ENCODE measurements at places on chromosomes 2 and 18.

DNA sequence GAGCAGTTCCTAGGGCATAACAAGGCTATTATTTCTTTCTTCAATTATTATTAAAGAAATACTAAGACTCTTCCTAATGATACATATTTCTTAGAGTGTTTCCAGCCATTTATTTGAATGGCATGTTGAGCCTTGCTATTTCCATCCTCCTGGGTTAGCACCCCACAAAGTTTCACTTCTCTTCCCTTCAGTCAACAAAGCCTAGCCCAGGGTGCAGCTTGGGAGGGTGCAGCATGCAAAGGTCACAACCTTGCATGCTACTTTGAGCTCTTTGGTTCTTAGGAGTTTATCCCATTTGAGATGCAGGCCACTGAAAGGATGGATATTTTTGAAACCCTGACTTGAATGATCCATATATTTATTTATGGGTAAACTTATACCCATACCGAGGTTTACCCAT lies 454.4 kb upstream of the MEIS1 start:
- no peak for DNase-seq

DNA sequence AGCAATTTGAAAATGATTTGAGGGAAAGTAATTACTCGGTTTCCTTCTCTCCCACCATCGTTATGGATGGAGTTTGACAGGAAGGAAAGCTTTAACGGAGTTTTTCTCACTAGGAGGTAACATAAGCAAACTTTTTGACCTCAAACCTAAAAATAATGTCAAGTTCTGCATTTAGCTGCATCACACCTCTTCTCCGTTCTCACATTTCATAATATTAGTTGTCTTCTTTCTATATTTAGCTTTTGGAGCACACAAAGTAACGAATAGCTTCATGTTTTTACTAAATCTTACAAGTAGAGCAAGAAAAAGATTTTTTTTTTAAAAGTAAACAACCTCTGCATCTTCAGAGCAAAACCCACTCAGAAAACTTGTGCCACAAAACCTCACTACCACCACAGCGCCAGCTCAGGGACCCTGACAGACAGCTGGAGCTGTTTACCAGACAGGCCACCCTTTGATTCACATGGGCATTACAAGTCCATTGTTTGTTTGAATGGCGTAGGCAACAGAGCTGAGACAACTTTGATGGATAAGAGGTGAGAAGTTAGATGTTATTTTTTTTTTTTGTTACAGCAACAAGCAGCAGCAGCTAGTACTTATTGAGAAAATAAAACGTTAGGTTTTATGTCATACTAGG lies 21.9 kb upstream of the ICOS start:
- no peak for DNase-seq

GRCh38 chr2:71340176-71340575 lies 8.6 kb downstream of the ZNF638 start:
- no peak for DNase-seq

DNA sequence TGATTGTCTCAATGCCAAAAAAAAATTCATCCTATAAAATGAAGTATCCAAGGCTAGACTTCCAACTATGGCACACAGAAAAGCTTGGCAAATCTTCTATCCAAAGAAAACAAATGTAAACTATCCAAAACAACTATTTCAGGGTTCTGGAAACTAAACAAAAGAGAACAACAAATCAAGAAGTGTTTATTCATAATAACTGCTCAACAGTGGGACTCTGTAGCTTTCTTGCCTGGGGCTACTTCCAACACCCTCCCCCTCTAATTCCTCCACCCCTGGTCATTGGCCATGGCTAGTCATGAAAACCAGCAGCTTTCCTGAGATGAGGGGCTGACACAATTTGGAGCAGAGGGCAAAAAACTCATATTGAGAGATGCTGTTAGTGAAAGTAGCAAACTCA lies 107.0 kb downstream of the EXOC6B start:
- no peak for DNase-seq

- DNase-seq = peak; percentile 48
These were observed 201.3 kb downstream of the EIPR1 start for GRCh38 chr2:3176071-3176868.

GRCh38 chr2:236816197-236817170 lies 246.9 kb downstream of the ACKR3 start:
- no peak for DNase-seq

- DNase-seq = peak; percentile 87
These were observed 318.7 kb downstream of the PDE11A start for GRCh38 chr2:177753682-177754491.

DNA sequence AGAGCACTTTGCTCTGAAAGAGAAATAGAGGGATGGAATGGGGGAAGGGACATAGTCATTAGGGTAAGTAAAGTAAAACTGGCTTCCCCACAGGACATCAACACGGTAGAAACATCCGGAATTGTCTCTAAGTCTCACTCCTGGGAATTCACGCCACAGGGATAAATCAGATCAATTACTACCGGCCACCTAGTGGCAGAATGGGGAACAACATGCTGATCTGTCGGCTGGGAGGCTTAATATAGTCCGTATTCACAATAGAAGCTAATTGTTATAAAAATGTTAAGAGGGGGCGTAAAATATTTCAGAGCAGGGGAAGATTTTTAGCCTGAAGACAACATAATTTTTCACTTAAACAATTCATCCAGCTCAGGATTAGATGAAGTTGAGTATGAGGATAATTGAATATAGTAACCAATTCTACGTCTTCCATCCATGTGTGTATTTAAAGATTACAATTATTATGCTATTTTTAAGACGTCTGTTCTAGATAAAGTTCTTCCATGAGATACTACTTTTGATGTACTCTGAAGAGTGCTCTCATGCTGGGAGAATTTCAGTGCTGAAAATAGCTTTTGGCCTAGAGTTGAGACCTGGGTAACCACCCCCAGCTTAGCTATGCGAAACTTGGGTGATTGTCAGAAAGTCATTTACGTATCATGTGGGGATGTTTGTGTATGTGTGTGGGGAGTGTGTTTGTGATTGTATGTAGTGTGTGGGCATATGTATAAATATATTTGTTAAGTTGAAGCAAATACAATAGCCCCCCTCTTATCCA lies 65.7 kb downstream of the LRRTM1 start:
- no peak for DNase-seq

DNA sequence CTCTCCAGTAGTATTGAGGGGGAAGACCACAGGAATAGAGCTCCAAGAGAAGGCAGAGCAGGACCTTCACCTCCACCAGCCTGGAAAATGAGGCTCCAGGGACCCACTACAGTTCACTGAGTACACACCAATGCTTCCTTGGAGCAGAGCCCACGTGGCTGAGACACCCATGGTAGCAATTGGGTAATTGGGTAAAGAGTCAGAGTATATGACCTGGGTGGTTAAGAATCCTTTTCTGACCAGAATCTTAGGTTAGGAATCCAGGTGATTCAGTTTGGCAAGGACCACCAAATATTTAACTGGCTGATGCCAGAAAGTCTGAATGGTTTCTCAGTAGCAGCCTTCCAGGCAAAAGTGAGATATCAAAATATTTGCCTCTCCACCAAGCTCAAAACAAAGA lies 107.7 kb downstream of the MDH1 start:
- DNase-seq = no peak

DNA sequence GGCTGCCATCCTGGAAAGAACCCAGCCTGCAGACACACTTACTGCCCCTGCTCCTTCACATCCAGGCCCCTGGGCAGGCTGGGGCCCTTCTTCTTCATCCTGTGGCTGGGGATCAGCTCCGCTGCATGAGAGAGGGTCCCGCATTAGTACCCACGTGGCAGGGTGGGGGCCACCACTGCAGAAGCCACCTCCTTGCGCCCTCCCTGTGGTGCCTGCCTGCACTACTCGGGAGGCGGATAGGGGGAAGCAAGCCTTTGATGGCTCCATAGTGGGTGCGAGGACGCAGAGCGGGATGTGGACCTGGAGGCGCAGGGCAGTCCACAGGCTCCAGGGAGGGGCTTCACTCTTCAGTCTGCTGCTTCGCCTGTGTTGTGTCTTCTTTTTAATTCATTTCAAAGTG lies 46.7 kb downstream of the GPC1 start:
- DNase-seq = no peak

- DNase-seq = no peak
These were observed 61.5 kb upstream of the CYP20A1 start for GRCh38 chr2:203177361-203177760.

DNA sequence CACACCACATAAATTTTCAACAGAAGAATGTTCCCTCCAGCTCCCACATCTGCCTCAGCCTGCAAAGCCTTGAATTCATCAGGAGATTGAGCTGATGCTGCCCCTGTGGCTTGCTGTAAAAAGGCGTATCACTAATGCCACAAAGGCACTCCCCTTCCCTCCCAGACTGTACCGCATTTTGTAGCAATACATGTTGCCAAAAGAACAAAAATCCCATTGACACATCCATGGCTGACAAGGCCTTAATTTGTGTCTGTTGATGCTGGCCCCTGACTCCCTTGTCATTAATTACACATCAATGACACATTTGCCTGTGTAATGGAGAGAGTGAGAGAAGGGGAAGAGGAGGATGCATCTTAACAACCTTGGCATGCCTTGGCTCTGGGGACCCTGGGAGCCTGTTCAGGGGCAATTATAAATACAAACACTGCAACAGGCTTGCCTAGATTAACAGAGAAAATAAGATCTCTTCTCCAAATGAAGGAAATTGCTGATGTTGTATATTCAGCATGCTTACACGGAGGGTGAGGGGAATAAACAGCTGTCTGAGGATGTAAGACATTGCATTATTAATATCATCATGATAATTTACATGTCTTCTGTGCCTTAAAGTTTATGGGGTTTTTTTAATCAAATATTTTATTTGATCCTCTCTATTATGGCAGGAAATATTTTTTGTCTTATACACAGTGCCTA lies 264.0 kb downstream of the SUCLG1 start:
- no peak for DNase-seq

- peak; percentile 25 for DNase-seq
These were observed 57.8 kb upstream of the OTOS start for GRCh38 chr2:240198226-240198625.

GRCh38 chr2:241908686-241909420 lies 39.3 kb downstream of the RTP5 start:
- DNase-seq = no peak

DNA sequence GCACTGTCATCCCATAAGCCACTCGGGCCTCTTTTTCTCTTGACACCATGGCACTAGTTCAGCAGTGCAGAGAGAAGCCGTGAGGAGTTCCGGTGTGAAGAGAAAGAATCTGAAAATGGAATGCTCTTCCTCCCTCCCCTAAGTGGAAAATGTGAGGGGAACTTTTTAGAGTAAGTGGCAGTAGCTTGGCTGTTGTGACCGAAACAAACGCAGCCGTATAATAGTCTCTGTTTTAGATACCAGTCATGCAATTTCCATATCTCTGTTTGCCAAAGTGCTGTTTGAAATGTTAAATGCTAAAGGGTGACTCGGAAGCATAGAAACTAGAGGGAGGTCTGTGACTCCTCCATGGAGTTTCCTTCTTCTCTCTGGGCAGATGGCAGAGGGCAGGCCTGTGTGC lies 122.9 kb downstream of the MTCL1 start:
- no peak for DNase-seq

DNA sequence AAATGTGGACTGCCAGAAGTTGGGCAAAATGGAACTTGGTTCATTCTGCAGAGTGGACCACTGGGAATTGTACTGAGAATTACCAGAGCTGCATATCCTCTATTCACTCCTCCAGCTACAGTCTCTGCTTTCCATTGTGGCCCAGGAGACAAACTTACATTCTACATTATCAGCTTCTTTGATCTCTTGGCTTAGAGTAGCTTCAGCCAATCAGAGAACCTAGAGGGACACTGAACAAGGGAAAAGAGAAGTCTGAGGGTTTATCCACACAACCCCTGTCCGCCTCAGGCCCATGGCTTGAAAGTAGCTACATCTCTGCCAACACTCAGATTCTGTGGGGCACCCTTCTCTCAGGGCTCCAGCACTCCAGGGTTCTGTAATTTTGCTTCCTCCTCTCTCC lies 251.1 kb downstream of the TRIB2 start:
- no peak for DNase-seq

DNA sequence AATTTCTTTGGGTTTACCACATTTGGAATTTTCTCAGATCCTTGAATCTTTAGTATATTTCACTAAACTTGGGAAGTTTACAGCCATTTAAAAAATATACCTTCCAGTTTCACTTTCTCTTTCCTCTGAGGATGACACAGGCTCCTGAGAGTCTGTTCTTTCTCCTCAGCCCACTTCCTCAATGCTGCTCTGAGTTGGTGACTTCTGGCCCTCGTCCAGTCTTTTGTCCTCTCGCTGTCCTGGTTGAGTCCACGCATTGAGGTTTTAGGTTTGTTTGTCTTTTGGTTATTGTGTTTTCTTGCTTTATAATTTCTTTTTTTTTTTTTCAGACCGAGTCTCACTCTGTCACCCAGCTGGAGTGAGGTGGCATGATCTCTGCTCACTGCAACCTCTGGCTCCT lies 40.7 kb upstream of the GALR1 start:
- DNase-seq = peak; percentile 76

DNA sequence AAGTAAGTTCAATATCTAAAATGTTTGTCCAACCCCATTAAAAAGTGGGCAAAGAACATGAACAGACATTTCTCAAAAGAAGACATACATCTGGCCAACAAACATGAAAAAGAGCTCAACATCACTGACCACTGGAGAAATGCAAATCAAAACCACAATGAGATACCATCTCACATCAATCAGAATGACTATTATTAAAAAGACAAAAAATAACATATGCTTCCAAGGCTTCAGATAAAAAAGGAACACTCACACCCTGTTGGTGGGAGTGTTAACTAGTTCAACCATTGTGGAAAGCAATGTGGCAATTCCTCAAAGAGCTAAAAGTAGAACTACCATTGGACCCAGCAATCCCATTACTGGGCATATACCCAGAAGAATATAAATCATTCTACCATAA lies 931.1 kb downstream of the LRP1B start:
- DNase-seq = no peak

DNA sequence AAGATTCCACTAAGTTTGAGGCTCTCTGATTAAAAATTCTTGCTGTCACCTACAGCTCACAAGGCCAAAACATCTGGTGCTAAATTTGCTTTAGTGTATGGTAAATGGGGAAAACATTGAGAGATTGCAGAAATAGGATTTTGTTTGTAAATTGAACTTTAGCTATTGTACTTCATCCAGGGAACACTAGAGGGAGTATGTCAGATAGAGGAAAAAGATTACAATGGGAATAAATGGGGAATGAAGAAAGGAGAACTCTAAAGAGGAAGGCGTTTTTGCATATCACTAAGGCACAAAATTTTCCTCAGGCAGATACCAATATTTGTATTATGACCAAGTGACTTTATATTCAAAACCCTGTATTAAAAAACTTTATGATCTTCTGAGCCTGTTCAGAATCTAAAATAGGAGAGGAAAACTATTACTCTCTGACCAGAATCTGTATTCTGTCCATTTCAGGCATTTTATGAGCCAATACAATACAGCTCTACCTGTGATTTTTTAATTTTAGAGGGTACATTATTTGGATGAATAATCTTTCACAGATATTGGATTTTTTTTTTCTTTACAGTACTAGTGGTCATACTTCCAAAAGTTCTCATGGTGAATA lies 52.3 kb upstream of the ITGB6 start:
- no peak for DNase-seq

DNA sequence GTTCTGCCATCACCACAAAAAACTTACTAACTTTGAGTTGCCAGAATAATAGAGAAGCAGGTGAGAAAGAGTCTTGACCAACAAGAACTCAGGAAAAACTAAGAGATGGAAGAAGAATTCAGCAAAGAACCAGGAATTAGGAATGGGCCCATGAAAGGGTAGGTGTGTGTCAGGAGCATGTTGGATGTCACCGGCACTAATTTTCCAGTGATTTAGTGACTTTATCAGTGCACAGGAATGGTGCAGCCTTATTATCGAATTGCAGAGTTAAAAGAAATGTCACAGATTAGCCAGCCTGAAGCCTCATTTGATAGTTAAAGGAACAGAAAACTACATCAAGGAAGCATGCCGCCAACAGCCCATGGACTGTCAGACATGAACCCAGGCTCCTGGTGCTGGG lies 9.0 kb upstream of the BOD1L2 start:
- DNase-seq = no peak

All from sigmoid colon (tissue), 7 donors.